ENCODE measurements at places on chromosomes 2 and 18.
A peak's percentile ranks its signal among the peaks of the same experiment; 100 is the strongest.

DNA sequence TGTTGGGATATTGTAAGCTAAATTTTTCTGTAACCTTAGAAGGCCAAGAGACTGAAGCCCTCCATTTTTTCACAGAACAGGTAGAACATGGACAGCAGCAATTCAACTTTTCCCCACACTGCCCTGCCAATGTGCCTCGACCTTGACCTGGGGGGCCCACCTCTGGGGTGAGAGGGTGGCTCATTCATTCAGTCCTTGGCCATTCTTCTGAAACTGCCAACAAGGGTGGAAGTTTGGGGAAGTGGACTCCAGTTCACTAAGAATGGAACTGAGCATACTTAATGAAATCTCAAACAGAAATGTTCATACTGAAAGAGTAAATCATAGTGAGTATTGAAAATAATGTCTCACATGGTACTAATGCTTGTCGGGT, 1.1 kb downstream of the EEF1B2 start:
- no peaks in the 10 kb centered on the region for H3K27me3 ChIP-seq
- H3K36me3 ChIP-seq: peaks cover 59% of the 10 kb centered on the region
- peak overlapping the region; percentile 96 for H3K27ac ChIP-seq

DNA sequence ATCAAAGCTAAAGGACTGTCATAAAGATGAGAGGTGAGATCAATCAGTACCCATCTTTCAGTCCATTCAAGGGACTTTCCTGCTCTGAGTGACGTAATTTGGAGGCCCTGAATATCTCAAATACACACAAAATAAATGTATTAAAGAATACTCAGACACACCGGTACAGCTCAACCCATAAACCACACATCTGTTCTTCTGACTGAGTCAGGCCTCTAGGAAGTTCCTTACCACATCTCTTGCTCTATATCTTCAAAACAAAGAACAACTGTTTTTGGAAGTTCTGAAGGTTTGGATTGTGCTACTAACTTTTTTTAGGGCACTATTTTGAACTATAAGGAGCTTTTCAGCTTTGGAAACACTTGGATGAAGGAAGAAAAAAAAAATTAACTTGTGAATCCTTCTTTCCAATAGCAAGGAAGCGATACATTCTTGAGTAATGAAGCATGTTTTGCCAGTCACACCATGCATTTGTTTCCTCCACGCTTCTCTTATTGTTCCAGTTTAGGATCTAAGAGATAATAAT, 866.5 kb upstream of the VRK2 start:
- H3K36me3 ChIP-seq: no peaks in the 10 kb centered on the region
- no peak for DNase-seq
- no peak overlapping the region for H3K4me3 ChIP-seq
- H3K4me1 ChIP-seq: no peaks in the 10 kb centered on the region
- no peaks in the 10 kb centered on the region for H3K27me3 ChIP-seq
- H3K27ac ChIP-seq: no peak overlapping the region

DNA sequence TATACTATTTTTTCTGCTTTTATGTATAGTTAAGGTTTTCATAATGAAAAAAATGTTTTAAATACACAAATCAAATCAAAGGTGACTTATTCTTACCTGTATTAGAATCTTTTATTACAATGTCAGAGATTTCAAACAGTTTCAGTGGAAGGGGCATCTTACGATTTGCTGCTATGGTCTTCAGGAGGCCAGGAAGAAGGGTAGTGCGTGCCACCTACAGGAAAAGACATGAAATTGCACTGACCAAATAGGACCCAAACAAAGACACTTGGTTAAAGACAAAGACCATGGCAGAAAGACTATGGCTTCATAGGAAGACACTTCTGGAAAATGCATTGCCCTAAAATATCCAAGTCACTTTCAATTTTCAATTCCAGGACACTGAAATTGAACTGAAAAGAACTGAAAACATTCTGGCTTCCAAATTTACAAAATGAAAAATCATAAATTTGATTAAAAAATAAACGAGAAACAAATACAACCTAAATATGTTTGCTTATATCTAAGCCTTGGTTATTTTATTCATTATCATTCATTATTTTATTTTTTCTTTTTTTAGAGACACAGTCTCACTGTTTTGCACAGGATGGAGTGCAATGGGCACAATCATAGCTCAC, 42.1 kb downstream of the FARSB start:
- H3K4me3 ChIP-seq: no peak overlapping the region
- H3K27me3 ChIP-seq: no peaks in the 10 kb centered on the region
- DNase-seq: no peak
- H3K4me1 ChIP-seq: no peaks in the 10 kb centered on the region

GRCh38 chr2:209619782-209620181, 151.8 kb upstream of the UNC80 start:
- H3K27ac ChIP-seq: no peak overlapping the region
- no peak for DNase-seq
- H3K4me3 ChIP-seq: no peak overlapping the region
- H3K27me3 ChIP-seq: no peaks in the 10 kb centered on the region
- no peaks in the 10 kb centered on the region for H3K36me3 ChIP-seq
- H3K4me1 ChIP-seq: no peaks in the 10 kb centered on the region

- no peaks in the 10 kb centered on the region for H3K36me3 ChIP-seq
- no peak overlapping the region for H3K4me3 ChIP-seq
- H3K4me1 ChIP-seq: no peaks in the 10 kb centered on the region
- peaks cover 26% of the 10 kb centered on the region for H3K27me3 ChIP-seq
- H3K27ac ChIP-seq: no peak overlapping the region
These were observed 11.8 kb upstream of the FN1 start for GRCh38 chr2:215447673-215448081.

DNA sequence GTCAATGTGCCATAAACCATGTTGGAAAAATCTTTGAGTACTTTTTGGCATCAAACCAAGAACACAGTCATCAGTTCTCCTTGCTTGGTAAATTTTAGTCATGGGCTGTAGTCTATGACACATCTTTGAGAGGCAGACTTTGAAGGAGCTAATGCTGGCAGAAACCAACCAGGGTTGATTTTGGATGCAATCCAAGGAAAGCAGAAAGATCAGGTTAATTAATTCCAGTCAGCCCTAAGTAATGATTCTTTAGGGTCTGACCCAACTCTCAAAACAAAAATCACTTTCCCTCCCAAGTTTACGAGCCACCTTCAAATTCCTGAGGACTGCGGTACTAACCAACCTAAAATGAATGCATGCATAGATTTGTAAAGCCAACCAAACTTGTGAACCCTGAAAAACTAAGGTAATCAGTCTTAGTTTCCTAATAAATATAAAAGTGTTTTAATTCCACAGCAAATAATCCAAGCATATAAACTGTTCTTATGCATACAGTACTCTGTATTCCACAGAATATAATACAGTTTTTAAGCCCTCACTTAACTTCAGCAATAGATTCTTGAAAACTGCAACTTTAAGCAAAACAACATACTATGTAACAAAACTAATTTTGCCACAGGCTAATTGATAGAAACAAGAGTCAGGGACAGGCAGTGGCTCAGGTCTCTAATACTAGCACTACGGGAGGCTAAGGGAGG, 22.0 kb downstream of the AP1S3 start:
- no peak overlapping the region for H3K4me3 ChIP-seq
- H3K4me1 ChIP-seq: peaks cover 2% of the 10 kb centered on the region
- H3K27ac ChIP-seq: no peak overlapping the region
- no peak for DNase-seq
- H3K27me3 ChIP-seq: no peaks in the 10 kb centered on the region
- no peaks in the 10 kb centered on the region for H3K36me3 ChIP-seq

- H3K27me3 ChIP-seq: no peaks in the 10 kb centered on the region
- H3K4me1 ChIP-seq: no peaks in the 10 kb centered on the region
- no peak overlapping the region for H3K4me3 ChIP-seq
- no peaks in the 10 kb centered on the region for H3K36me3 ChIP-seq
- no peak for DNase-seq
These were observed 33.2 kb downstream of the LAMA1 start for GRCh38 chr18:7084080-7085065.

GRCh38 chr2:157523270-157524247, 79.7 kb upstream of the CYTIP start:
- H3K4me1 ChIP-seq: no peaks in the 10 kb centered on the region
- H3K4me3 ChIP-seq: no peak overlapping the region
- no peaks in the 10 kb centered on the region for H3K36me3 ChIP-seq
- DNase-seq: no peak

DNA sequence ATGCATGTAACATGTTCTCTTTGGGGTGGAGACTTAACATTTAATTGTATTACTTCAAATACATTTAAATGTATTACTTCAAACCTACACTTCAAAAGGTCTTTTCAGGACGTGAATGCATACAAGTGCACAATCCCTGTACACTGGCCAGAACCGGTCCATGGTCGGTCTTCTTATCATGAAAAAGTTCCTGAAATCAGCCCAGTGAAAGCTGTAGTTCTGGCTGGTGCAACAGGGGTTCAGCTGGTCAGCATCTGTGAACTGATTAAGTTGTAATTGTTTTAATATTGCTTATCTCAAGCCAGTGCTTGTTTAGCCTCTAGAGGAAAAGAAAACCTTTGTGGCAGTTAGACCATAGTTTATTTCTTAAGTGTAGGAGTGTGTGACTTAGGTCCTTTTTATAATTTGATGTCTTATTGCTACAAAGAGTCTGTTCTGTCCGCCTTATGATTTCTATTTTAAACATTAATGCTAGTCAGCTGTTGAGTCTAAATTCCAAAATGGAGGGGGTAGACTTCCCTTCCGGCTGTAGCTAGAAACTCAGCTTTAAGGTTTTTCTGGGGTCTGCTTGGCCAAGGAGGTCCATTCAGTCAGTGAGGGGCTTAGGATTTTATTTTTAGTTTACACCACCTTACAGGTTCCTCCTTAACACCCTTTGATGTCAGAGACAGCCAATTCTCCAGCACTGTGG, 768 bp upstream of the CYBRD1 start:
- no peak overlapping the region for H3K27ac ChIP-seq
- no peaks in the 10 kb centered on the region for H3K36me3 ChIP-seq
- no peak for DNase-seq

DNA sequence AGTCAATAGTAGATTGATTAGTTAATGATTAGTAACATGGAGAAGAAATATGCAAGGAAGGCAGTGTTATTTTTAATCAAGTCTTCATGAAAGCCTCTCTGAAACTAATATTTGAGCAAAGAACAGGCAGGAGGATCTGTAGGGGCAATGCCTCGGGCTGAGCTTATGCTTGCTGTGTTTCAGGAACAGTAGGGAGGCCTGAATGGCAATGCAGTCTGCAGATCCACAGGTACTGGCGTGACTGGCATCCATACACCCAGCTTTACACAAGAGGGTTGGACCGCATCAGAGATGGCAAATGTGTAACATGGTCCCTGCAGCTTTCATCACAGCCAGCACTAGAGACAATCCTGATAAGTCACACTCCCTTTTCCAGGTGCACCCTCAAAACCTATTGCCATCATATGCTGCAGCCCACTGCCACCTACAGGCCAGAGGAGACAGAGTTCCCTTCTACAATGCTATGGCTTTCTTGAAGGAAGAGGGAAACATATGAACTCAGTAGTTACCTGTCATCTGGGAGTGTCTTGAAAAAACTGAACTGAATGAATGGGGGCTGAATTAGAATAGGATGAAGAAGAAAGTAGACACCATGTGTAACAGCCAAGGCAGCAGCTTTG, 582.4 kb upstream of the RAB6C start:
- H3K4me1 ChIP-seq: no peaks in the 10 kb centered on the region
- DNase-seq: no peak
- no peak overlapping the region for H3K27ac ChIP-seq
- no peak overlapping the region for H3K4me3 ChIP-seq

DNA sequence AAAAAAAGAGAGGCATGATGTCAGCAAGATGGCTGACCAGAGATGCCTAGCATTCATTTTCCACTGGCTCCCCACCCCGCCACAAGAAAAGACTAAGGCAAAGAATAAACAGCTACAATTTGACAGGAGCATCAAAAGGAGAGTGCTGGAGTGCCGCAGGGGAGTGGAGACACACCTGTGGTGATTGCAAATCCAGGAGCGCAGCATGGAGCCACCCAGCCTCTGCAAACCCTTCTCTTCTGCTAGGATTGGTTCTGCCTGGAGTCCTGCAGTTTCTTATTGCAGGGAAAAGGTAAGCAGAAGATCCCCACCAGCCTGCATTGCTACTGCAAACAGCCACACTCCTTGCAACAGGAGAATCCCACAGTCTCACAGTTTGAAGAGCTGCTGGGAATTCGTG, 26.1 kb downstream of the BOLL start:
- H3K4me3 ChIP-seq: no peak overlapping the region
- no peaks in the 10 kb centered on the region for H3K36me3 ChIP-seq
- H3K27me3 ChIP-seq: peaks cover 15% of the 10 kb centered on the region
- DNase-seq: no peak
- H3K4me1 ChIP-seq: no peaks in the 10 kb centered on the region
- H3K27ac ChIP-seq: no peak overlapping the region

DNA sequence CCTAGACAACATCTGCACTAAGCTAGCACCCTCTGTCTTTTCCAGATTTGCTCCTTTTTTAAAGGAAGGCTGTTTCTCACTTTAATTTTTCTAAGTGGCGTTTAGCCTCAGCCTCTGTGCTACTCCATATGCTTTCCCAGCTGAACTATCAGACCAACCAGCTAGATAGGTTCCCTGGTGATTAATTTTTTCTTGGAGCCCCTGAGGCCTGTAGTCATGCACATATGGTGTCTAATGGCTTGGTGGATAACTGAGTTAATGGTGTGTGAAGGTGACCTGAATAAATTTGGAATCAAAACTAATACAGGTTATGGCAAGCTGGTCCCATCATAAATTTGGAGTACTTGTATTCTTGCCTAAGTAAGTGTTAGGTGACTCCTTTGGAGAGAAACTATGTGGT, 135.5 kb downstream of the MGAT5 start:
- H3K4me1 ChIP-seq: no peaks in the 10 kb centered on the region
- no peaks in the 10 kb centered on the region for H3K36me3 ChIP-seq
- DNase-seq: no peak
- peaks cover 8% of the 10 kb centered on the region for H3K27me3 ChIP-seq

DNA sequence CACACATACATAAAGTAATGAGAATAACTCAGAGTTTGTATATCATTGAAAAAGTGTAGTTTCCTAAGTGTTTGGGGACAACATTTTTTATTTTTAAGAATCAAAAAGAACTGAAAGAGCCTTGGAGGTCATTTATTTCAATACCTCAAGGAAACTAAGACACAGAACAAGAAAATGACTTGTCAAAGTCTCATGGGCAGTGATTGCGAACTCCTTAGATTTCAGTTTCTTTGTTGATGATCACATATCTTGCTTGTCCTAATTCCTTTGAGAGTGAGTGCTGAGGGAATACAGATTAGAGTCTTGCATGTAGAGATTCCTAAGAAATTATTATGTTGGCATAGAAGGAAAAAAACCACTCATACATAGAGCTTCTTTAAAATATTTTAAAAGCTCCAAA, 243.8 kb downstream of the CAMKMT start:
- no peaks in the 10 kb centered on the region for H3K4me1 ChIP-seq
- no peak overlapping the region for H3K27ac ChIP-seq
- no peaks in the 10 kb centered on the region for H3K36me3 ChIP-seq
- no peak overlapping the region for H3K4me3 ChIP-seq

- H3K4me1 ChIP-seq: peaks cover 14% of the 10 kb centered on the region
- no peak within 1 kb of the TSS for H3K27ac ChIP-seq
- peaks cover 23% of the 10 kb centered on the region for H3K27me3 ChIP-seq
- H3K4me3 ChIP-seq: peak within 1 kb of the TSS; percentile 54
- H3K36me3 ChIP-seq: no peaks in the 10 kb centered on the region
These were observed at the start of gene EDAR for GRCh38 chr2:108988796-108989713. EDAR (minus strand) TSS chr2:108989220; CDS start chr2:108931014, 58,206 bp downstream.

GRCh38 chr18:36355511-36355910, 58.0 kb downstream of the FHOD3 start:
- DNase-seq: no peak
- H3K4me3 ChIP-seq: no peak overlapping the region
- H3K4me1 ChIP-seq: no peaks in the 10 kb centered on the region
- H3K27me3 ChIP-seq: no peaks in the 10 kb centered on the region
- no peaks in the 10 kb centered on the region for H3K36me3 ChIP-seq

GRCh38 chr2:197348721-197349360, 38.3 kb upstream of the ANKRD44 start:
- H3K4me1 ChIP-seq: peaks cover 4% of the 10 kb centered on the region
- no peak overlapping the region for H3K4me3 ChIP-seq
- H3K27me3 ChIP-seq: no peaks in the 10 kb centered on the region
- no peak overlapping the region for H3K27ac ChIP-seq
- no peak for DNase-seq

Data from T-helper 2 cell treated with Interferon-gamma antibody and Interleukin-4, amounts not matched to agents 5 μg/mL and 100 μg/mL, for 36 hours (primary cell).